ENCODE measurements at places on chromosomes 13 and 19.

GRCh38 chr19:4654437-4655361 is 15.4 kb downstream of the TNFAIP8L1 start:
- DNase-seq: no peak

- DNase-seq: no peak
These were observed 27.7 kb downstream of the LCP1 start for GRCh38 chr13:46154136-46154801.

GRCh38 chr19:56109226-56109625 is 11.9 kb downstream of the ZNF787 start:
- DNase-seq: peak; percentile 59

GRCh38 chr13:81048026-81048461 is 707.1 kb upstream of the SPRY2 start:
- DNase-seq: no peak

GRCh38 chr13:107906131-107906530 is 309.2 kb downstream of the LIG4 start:
- no peak for DNase-seq

GRCh38 chr19:13707915-13708314 is 56.4 kb upstream of the MRI1 start:
- DNase-seq: no peak

GRCh38 chr13:94701313-94702180 is 10.8 kb downstream of the SOX21 start:
- DNase-seq: no peak

- DNase-seq: no peak
These were observed 1093.0 kb upstream of the MIR17HG start for GRCh38 chr13:90254437-90254836.

DNA sequence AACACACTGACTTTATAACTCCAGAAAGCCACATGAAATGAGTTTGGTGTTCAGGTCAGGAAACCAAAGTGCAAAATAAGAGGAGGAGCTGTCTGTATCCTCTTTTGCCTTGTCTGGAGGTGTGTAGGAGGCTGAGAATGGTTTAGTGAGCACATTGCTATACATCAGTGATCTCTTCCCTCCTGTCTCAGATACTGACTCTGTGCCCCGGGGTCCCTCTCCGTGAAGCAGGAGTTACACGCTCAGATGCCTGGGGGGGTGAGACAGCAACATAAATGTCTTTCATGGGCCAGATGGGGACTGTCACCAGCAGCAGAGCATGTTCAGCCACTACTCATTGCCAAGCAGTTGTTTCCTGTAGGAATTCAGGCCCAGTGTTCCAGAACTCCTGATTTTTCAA is 285.4 kb downstream of the ATP8A2 start:
- no peak for DNase-seq

GRCh38 chr13:100529666-100530377 is 58.8 kb downstream of the GGACT start:
- no peak for DNase-seq

DNA sequence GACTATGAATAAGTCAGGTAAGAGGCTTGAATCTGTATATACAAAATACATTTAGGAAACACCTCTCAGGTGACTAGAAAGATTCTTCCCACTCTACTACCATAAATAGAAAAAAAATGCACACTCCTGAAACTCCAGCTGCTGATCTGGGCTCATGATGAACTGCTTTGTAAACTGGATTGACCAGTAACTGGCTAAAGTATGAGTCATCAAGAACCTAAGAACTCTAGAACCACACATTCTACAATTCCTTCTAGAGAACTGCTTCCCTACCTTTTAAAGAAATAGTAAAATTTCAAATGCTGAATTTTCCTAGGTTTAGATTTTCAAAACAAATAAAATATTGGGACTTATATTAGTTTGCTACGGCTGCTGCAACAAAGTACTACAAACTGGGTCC is 55.2 kb downstream of the ELF1 start:
- no peak for DNase-seq

- no peak for DNase-seq
These were observed 27.5 kb downstream of the ZNF266 start for GRCh38 chr19:9407827-9408226.

GRCh38 chr13:93982179-93982918 is 497.1 kb downstream of the DCT start:
- no peak for DNase-seq

Data from umbilical cord (tissue), 2 donors.